ENCODE measurements at places on chromosomes 12 and 14.

GRCh38 chr12:81809829-81810595, 50.9 kb upstream of the PPFIA2 start:
- no peak for DNase-seq

GRCh38 chr14:87113286-87113685, 879.7 kb downstream of the GALC start:
- DNase-seq: no peak

DNA sequence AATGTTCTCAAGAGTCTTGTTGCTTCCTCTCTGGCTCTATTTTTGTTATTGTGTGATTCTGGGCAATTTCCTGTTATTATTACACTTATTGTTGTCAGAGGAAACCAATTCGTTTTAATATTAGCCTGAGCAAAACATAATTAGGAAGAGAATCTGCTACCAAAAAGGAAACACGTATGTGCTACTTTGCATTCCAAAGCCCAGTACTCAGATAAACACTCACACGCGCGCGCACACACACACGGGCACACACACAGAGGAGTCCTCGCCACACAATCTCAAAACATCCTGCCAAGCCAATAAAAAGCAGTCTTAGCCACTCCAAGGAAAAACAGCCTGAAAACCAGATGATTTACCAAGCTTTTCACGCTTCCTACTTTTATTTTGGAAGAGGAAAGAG, 400.7 kb downstream of the NUAK1 start:
- DNase-seq: peak; percentile 26

- DNase-seq: no peak
Measured at GRCh38 chr14:101843665-101844064, 82.2 kb downstream of the PPP2R5C start.

GRCh38 chr12:105077435-105077834, 6.8 kb downstream of the ALDH1L2 start:
- DNase-seq: no peak

GRCh38 chr12:64097366-64098105, 124.6 kb downstream of the KICS2 start:
- DNase-seq: no peak

GRCh38 chr12:132365226-132365625, 35.8 kb upstream of the GALNT9 start:
- DNase-seq: no peak

DNA sequence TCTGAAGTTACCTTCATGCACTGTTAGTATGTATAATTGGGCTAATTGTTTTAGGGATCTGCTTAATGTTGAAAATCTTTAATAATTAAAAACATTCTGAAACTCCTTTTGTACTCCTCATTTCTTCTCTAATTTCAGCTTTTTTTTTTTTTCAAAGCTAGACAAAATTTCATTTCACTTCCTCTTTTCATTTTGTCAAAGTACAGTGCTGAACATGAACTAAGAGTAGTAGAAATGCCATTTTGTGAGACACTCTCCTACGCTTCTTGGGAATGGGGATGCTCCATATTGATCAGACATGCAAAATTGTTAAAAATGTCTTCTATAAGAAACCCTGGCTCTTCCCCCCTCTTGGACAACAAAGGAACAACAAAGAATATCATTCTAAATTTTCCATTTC, 1.7 kb downstream of the ABCD2 start:
- no peak for DNase-seq

DNA sequence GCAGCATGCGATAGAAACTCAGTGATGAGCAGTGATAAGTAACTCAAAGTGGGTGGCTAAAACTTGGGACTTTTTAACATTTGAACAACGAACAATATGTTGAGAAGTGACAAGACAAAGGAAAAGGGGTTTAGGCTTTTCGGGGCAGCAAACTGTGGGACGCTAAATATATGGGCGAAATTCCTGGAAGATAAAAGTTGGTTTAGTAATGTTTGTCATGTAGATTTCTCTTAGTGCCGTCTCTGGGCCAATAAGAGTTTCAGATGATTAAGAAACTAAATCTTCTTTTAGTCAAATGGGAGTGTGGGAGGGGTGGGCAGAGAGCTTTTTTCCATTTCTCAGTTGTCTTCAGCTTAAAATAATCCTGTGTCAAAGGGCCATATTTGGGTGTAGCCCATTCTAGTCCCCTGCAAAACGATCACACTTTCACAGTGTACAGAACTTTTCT, 41.7 kb upstream of the FUT8 start:
- DNase-seq: no peak

GRCh38 chr14:95759941-95760340, 46.0 kb upstream of the TCL1A start:
- DNase-seq: no peak

- no peak for DNase-seq
Measured at GRCh38 chr12:122028165-122028904, 6.7 kb downstream of the BCL7A start.

- DNase-seq: peak; percentile 17
Measured at GRCh38 chr14:54329082-54329695, 67.6 kb upstream of the CDKN3 start.

DNA sequence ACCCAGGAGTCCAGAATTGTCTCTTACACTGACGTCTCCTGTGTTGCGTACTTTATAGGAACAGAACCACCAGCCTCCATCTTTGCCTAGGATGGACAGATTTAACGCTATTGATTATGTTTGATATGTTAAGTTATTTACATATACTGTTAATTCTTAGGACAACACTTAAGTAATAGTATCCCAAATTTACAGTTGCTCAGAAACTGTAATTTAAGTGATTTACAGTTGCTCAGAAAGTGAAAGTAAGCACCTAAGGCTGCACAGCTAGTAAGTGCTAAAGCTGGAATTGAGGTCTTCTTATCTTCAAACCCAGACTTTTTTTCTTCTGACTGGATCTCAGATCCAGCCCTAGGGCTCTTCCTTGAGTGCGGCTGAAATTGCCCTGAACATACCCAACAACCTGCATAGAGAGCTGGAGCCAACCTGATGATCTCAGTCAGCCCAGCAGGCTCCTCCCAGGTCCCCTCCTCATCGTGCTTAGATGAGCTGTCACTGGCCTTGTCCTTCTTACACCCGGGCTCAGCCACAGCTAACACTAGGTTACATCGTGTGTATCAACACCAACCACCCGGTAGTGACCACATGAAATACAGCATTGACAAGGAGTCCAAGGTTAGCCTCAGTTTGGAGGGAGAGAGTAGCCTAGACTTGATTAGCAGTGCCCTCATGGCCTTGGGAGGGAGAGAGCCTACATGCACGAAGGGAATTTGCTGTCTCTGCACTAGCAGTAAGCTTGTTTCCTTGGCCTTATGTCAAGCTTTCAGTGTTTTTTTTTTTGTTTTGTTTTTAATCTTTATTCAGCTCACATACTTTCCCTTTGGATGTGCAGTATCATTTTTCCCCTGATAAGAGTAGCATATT, 111.1 kb upstream of the ARHGAP5 start:
- no peak for DNase-seq

- DNase-seq: peak; percentile 29
Measured at GRCh38 chr14:51443195-51444018, 203.4 kb downstream of the TMX1 start.

GRCh38 chr12:11749943-11750690, 100.6 kb downstream of the ETV6 start:
- DNase-seq: no peak

GRCh38 chr14:36271939-36272907, 48.2 kb downstream of the MBIP start:
- no peak for DNase-seq

- DNase-seq: no peak
Measured at GRCh38 chr14:102421411-102422057, 58.8 kb downstream of the TECPR2 start.

DNA sequence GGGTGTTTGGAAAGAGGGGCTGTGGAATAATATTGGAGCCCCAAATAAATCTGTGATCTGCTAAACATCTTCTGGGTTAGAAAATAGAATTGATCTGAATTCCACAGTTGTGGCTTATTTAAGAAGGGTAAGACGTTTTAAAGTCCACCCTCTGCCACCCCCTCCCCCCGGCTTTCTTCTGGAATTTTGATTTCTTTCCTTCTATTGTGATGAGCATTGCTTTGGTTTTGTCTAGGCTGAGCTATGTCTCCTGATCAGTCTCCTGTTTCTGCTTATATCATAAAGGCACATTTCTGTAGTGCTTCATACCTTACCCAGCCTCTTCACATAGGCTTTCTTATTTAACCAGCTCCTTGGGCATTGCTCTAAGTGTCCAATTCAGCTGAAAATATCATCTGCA, 77.3 kb upstream of the SLC38A2 start:
- no peak for DNase-seq

DNA sequence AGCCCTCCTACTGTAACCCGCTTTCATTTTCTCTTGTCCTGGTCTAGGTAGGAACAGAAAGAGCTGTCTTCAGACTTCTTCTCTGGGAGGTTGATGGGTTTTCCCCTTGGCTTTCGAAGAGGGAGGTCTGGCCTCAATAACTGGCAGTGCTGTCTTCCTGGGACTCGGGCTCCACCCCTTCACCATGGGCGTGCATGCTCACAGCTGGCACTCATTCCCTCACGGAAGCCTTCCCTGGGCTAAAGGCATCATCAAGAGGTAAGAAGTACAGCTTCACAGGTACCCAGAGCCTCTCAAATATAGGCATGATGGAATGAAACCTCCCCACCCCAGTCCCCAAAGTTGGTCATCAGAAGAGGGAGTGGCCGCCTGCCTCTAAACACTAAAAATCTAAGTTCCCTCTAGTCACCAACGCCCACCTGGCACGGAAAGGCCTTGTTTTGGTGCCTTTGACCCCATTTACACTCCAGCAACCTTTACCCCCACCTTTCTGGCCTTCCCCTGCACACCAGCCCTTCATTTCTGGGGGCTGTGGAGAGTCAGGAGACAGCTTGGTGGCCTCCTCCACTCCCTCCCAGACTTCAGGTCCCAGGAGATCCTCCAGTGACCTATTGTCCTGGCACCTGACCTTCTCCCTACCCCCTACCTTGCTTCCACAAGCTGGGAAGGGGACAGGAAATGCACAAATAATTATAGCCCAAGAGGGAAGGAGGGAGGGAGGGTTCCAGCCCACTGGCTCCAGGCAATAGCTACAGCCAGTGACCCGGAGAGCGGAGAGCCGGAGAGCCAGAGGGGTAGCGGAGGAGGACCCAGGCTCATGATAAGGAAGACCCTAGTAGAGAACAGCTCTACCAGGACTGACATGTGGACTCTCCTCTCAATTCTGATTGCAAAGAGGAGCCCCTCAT, 2.8 kb downstream of the RAPGEF3 start:
- no peak for DNase-seq

GRCh38 chr12:85457016-85457415, 177.0 kb downstream of the ALX1 start:
- no peak for DNase-seq

DNA sequence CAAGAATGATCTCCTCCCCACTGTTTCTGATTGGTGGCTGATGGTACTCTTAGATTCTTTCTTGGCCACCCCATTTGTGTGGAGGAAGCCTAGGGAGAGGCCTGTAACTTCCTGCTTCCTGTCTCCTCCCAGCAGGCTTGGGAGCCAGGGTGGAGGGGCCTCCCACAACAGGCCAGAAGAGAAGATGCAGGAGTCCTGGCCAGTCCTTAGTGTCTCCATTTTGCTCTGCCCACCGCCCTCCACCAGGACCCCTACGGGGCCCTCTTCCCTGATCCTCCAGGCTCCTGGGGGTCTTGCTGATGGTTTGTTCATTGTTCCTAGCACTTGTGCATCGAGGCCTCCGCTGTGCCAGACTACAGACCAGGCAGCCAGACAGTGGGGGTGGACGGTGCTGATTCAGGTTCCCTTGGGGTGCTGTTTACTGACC, 6.8 kb downstream of the TSPAN9 start:
- no peak for DNase-seq

- DNase-seq: no peak
Measured at GRCh38 chr14:94795372-94795771, 25.5 kb upstream of the GSC start.

DNA sequence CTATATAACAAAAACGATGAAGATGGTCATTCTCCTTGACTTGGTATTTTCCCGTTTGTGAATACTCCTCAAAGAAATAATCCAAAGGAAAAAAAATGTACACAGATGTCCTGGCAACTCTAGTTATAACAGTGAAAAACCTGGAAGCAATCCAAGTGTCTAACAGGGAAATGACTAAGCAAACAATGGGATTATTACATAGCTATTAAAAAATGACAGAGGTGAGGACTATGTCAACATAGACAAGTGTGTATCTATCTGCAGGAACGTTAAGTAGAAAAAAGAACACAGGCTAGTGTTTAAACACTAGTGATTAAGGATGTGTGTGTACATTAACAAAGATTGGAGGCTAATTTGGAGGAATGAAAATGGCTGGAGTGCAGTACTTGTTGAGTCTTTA, 5.9 kb upstream of the APOLD1 start:
- DNase-seq: peak; percentile 73
